ENCODE measurements at places on chromosomes 2 and 18. TPM values are rescaled to one million over a fixed set of nuclear protein-coding genes. Genes with fewer than 3 reads are reported as not detected.

The CCDC150 gene
- polyA plus RNA-seq: 0.86 TPM

The TSHZ1 gene
- polyA plus RNA-seq: 2.2 TPM

The PFN4 gene
- 0.16 TPM for polyA plus RNA-seq

The RIOK3 gene
- polyA plus RNA-seq: 68.6 TPM

The ADGRF3 gene
- polyA plus RNA-seq: 0.27 TPM

The OTOF gene
- polyA plus RNA-seq: not detected

The AGXT gene
- polyA plus RNA-seq: not detected

The SETBP1 gene
- 3.3 TPM for polyA plus RNA-seq

The MEIS1 gene
- 2.2 TPM for polyA plus RNA-seq

The HIBCH gene
- 10.6 TPM for polyA plus RNA-seq

The SERPINB13 gene
- polyA plus RNA-seq: 15.5 TPM

The TMEM17 gene
- polyA plus RNA-seq: 4.1 TPM

The ANKRD12 gene
- 8.0 TPM for polyA plus RNA-seq

The RAB6C gene
- polyA plus RNA-seq: not detected

The BOD1L2 gene
- polyA plus RNA-seq: not detected

The SPR gene
- 25.1 TPM for polyA plus RNA-seq

The TLX2 gene
- not detected for polyA plus RNA-seq

The VRK2 gene
- polyA plus RNA-seq: 24.3 TPM

The RSAD2 gene
- 2.2 TPM for polyA plus RNA-seq

The SPATS2L gene
- polyA plus RNA-seq: 125 TPM

The ATP6V1C2 gene
- polyA plus RNA-seq: 0.49 TPM

The SLC40A1 gene
- polyA plus RNA-seq: 0.18 TPM

The C2orf66 gene
- polyA plus RNA-seq: 0.32 TPM

The FBXO15 gene
- polyA plus RNA-seq: 0.11 TPM

The TRAPPC12 gene
- polyA plus RNA-seq: 44.2 TPM

The CD302 gene
- 0.08 TPM for polyA plus RNA-seq

The DSG1 gene
- polyA plus RNA-seq: 68.0 TPM

The MATN3 gene
- 0.81 TPM for polyA plus RNA-seq

The DYNAP gene
- 0.07 TPM for polyA plus RNA-seq

The MAL gene
- polyA plus RNA-seq: not detected

The CAPG gene
- 466 TPM for polyA plus RNA-seq

The MARCHF4 gene
- polyA plus RNA-seq: 5.3 TPM

The TEKT4 gene
- polyA plus RNA-seq: not detected

The RETSAT gene
- 74.0 TPM for polyA plus RNA-seq

The TRIM43 gene
- polyA plus RNA-seq: not detected

The CPO gene
- polyA plus RNA-seq: 0.25 TPM

The C2orf49 gene
- 14.5 TPM for polyA plus RNA-seq

The BOK gene
- 15.4 TPM for polyA plus RNA-seq

The HOXD11 gene
- not detected for polyA plus RNA-seq

The PLCD4 gene
- 15.3 TPM for polyA plus RNA-seq

The TSPYL6 gene
- not detected for polyA plus RNA-seq

The KIAA1328 gene
- 3.8 TPM for polyA plus RNA-seq

The NPAS2 gene
- polyA plus RNA-seq: 14.9 TPM

The CDH7 gene
- polyA plus RNA-seq: not detected

The SPP2 gene
- polyA plus RNA-seq: not detected

The UGT1A4 gene
- polyA plus RNA-seq: 2.4 TPM

The IL1RN gene
- polyA plus RNA-seq: 190 TPM

The LAMA1 gene
- polyA plus RNA-seq: 4.1 TPM

The DCC gene
- not detected for polyA plus RNA-seq

The MYO3B gene
- polyA plus RNA-seq: 3.1 TPM

The IL36RN gene
- 3.9 TPM for polyA plus RNA-seq

The POU3F3 gene
- polyA plus RNA-seq: not detected

The IKZF2 gene
- 8.2 TPM for polyA plus RNA-seq

The TUBA3E gene
- polyA plus RNA-seq: not detected

The LRATD1 gene
- polyA plus RNA-seq: 4.3 TPM

The C1QL2 gene
- not detected for polyA plus RNA-seq
